GM13976 (cell line): ENCODE measurements at places on chromosomes 11 and 22.

DNA sequence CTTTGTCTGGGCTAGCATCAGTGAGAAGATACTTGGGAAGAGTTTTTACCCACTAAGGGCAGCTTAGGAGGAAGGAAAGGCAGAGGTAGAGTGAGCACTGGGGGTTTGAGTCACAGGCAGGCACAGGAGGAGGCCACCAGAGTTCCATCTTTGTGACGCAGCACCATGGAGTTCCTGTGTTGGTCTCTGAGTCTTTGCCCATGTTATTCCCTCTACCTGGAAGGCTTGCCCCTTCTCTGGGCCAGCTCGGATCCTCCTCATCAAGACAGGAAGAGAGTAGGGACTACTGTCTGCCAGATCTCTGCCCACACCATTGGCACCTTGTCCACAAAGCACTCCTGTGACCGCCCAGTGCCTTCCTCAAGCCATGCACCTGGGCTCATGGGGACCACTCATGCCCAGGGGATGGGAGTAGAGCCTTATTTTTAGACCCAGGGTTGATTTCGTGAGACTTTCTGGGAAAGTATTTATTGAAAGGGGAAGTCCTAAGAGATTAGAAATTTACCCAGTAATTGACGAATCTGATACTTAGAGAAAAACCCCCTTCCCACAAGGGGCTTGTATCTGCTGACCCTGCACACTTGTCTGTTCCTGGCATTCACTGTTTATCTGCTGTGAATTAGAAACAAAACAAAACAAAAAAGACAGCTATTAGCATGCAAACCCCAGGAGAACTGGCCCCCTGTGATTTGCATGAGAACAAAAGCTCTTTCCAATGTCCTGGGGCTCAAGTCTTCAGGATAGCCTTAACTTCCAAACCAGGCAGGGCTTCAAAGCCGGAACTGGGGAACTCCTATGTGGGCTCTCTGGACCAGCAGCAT is 35.9 kb upstream of the MYEOV start:
- DNase-seq: peak; percentile 61

- DNase-seq: no peak
Measured at GRCh38 chr11:131195661-131196517, 174.5 kb upstream of the NTM start.

DNA sequence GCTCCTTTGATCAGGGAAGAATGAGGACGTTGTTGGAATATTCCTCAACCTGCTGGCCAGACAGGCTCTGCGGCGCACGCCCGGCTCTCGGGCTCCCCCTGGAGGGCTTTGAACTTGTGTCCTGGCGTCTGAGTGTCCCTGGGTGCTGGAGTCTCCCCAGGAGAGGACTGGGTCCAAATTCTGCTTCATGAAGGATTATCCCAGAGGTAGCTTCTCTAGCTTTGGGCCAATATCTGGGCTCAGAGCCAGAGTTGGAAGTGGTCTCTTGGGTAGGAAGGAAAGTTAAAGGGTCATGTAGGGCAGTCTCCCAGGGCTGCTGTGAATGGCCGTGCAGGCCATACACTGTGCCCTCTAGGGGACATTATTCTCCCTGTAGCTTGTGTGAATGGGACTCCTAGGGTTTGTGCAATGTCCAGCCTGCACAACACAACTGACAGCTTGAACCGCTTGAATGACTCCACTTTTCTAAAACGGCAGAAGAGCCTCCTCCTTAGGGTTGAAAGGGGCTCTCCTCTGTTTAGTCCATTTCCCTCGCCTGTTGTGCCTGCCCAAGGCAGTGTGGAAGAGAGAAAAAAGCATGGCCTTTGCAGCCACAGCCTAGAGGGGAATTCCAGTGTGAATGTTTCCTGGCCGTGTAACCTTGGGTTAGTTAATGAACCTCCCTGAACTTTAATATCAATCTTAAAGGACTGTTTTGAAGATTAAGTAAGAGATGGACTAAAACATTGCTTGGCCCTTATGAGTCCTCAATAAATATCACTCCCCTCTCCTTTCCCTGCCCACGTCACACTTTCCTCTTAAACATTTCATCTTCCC is 111.2 kb upstream of the THY1 start:
- peak; percentile 83 for DNase-seq

DNA sequence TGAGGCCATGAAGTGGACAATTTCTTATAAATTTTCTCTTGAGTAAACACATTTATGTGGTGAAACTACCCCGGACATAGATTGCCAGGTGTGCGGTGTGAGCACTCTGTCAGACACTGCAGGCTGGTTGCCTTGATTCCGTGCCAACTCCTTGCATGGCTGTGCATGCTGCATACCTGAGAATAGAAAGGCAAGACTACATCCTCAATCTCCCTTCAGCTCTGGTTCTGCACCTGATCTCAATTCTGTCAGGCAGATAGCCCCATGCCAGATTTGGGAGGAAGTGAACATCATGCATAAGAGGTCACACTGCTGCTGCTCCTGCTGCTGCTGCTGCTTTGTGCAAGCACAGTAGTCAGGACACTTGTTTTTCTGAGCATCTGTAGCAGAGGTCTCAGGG is 42.5 kb upstream of the DEUP1 start:
- no peak for DNase-seq

DNA sequence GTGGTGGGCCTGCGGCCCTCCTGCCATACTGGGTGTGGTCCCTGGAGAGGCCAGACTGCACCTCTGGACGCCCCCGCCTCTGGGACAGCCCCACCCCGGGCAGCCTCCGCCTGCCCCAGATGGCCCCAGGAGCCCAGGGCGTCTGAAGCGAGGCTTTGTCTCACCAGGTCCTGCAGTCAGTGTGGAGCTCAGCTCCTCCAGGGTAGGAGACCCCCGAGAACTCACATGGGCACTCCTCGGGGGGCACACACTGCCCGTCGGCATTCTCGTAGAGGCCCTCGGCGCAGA is 10.4 kb downstream of the MUC6 start:
- DNase-seq: no peak

GRCh38 chr22:47369020-47369419 is 606.6 kb downstream of the TBC1D22A start:
- DNase-seq: no peak

DNA sequence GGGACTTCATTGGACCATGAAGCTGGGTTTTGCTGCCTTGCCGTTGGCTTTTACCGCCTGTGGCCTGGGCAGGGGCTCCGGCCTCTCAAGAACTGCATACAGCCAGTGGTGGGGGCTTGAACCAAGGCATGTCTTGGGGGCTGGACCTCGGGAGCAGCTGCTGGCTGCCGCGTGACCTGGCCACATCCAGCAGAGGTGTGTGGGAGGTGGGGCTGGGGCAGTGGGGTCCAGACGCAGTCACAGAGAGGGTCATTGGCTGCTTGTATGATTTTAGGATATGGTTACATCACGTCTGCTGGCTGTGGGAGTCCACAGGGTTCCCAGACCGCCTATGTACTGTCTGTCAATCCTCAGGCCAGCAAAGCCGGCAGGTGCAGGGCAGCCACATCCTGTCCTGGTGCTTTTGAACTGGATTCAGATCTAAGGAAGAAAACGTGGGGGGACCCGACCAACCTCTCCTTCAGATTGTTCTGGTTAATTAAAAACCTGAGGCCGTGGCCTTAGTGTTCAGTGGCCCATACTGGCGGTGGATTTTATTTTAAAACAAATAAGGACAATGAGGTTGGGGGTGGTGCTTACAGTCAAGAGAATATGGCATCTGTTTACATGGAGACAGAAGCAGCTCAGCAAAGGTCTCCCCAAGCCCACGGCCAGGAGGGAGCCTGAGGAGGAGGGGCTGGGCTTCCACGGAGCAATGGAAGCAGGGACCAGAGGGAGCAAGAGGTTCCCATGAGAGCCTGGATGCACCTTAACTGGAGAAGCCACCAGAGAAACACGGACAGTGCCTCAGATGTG is 426.0 kb downstream of the TBC1D22A start:
- no peak for DNase-seq

DNA sequence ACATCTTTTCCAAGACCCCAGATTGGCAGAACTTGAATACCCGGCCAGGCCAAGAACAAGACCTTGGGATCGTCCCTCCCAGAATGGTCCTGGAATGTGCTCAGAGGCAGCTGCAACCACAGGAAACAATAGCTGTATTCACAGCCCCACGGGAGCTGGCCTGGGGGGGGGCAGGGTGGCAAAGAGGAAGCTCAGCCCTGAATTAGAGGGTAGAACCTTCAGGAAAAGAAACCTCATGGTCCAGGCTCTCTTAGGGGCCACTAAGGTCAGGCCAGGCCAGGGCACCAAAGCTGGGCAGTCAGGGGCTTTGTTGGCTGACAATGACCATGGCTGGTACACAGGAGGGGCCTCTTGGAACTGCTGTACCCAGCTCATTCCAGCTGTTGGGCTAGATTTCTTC is 17.3 kb downstream of the RPL27A start:
- no peak for DNase-seq

DNA sequence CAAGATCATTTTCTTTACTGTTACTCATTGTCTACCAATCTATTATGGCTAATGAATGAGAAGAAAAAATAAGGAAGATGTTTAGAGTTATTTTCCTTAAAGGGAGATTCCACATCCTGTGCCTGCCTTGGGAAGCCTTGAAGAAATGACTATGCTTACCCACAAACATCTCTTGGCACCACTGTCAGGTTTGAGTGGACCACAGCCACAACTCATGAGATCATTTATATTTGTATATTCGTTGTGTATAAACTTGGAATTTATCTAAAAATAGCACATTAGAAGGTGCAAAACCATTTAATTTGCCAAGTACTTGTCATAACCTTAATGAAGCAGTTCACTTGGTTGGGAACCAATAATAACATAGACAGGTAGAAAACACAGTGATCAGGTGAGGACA is 740.8 kb downstream of the DLG2 start:
- no peak for DNase-seq

DNA sequence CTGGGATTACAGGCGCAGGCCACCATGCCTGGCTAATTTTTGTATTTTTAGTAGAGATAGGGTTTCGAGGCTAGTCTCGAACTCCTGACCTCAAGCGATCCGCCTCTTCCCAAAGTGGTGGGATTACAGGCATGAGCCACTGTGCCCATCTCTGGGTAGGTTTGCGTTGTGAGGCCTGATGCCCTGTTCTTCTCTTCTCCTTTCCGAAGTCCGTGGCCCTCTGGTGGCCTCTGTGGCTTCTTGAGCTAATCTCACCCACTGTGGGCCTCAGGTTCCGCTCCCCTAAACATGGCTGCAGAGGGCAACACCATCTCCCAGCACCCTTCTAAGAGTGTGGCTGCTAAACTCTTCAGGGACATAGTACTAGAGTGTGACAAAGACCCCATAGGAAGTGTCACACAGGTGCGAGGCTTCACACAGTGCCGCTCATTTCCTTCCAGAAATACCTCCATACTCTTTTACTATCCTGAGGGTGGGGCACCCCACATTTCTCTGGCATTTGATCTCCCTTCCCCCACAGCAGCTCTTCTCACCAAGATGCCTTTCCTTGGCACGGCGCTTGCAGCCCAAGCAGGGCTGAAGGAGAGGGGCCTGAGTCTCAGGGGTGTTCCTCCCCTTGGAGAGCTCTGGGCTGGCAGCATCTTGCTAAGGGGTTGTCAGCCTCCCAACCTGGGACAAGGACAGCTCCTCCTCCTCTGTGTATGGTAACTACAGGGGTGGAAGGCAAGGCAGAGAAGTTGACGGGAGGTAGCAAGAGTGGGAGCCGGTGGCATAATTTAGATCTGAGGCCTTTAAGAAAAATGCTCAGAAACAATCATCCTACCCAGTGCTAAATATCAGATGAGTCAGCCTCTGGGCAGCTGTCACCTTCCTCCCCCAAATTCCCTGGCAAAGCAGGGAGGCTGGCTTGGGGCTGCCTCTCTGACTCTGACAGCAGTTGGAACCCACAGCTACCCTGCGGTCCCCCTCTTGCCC is 6.1 kb downstream of the THY1 start:
- DNase-seq: no peak

GRCh38 chr22:29022101-29022817 is 39.4 kb downstream of the C22orf31 start:
- DNase-seq: no peak

DNA sequence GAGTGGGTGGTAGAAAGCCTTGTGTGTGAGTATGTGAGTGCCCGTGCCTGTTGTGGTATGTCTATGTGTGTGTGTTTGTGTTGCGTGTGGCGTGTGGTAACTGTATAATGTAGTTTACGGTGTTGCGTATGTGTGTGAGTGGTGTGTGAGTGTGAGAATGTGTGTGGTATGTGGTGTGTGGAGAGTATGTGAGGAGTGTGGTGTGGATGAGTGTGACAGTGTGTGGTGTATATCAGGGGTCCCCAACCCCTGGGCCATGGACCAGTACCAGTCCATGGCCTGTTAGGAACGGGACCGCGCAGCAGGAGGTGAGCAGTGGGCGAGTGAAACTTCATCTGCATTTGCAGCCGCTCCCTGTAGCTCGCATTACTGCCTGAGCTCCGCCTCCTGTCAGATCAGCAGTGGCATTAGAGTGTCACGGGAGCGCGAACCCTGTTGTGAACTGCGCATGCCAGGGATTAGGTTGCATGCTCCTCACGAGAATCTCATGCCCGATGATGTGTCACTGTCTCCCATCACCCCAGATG is 5.7 kb downstream of the UPK3A start:
- DNase-seq: no peak

GRCh38 chr11:119029340-119030028 is 1.2 kb downstream of the SLC37A4 start:
- peak; percentile 51 for DNase-seq

- DNase-seq: no peak
Measured at GRCh38 chr11:73547706-73548595, 50.0 kb downstream of the FAM168A start.

GRCh38 chr11:62536301-62536957 is 10.2 kb downstream of the AHNAK start:
- DNase-seq: peak; percentile 4

- DNase-seq: no peak
Measured at GRCh38 chr11:108609682-108610081, 16.1 kb upstream of the EXPH5 start.

DNA sequence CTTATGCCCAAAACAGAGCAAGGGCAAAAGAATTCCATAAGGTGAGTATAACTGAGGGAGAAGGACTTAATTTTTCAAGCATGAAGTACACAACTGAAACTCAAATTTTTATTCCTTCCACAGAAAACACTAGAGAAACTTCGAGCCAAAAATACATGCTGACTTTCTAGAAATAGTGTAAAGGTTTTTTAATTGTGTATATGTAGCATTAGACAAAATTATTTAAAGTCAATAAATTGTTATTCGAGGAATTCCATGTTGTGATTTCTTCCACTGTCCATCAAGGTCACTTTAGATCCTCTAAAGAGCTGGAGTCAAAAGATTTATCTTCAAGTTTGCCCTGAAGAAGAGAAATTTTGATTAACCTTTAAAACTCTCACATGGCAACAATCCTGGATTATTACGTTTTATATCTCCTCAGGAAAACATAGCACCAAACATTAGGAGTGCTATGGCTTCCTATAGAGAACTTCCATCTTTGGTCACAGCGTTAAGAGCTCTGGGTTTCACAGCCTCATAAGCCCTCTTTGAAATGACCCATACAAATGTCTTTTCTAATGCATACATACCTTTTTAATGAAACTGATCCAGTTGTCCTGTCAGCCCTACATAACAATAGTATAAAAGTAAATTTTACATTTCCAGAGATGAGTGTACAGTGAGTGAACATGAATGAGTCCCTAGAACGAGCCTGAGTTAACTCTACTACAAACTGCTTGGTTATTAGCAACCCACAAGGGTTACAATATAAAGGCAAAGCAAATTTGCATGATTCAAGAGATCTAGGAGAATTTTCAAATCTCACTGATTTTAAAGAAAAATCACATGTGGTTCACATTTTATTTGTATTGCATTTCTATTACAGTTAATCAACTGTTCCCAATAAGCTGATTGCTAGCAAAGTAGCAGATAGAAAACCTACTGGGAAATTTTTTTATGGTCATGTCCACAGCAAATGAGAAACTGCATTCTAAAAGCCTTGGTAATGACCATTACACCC is 10.9 kb downstream of the TAF1D start:
- DNase-seq: no peak

- no peak for DNase-seq
Measured at GRCh38 chr11:72238492-72239312, 5.3 kb downstream of the PHOX2A start.
